ENCODE measurements at places on chromosomes 11 and 22. TPM values are rescaled to one million over a fixed set of nuclear protein-coding genes. Genes with fewer than 3 reads are reported as not detected.

SSH3 gene
- 26.6 TPM for total RNA-seq

DEUP1 gene
- total RNA-seq, result not detected

KRTAP5-10 gene
- total RNA-seq, result not detected

UBQLNL gene
- total RNA-seq, result not detected

MUC6 gene
- total RNA-seq, result not detected

NCR3LG1 gene
- total RNA-seq, result 2.1 TPM

CDK2AP2 gene
- 91.5 TPM for total RNA-seq

HTR3B gene
- not detected for total RNA-seq

CLDN5 gene
- not detected for total RNA-seq

RAB39A gene
- 0.27 TPM for total RNA-seq

FXYD6 gene
- 0.21 TPM for total RNA-seq

CUL5 gene
- 4.0 TPM for total RNA-seq

BLID gene
- not detected for total RNA-seq

SLC3A2 gene
- total RNA-seq, result 1,003 TPM

HPX gene
- total RNA-seq, result 0.67 TPM

SORL1 gene
- total RNA-seq, result 1.6 TPM

OR2AG1 gene
- total RNA-seq, result not detected

MCHR1 gene
- total RNA-seq, result not detected

SHISAL1 gene
- 5.8 TPM for total RNA-seq

TCN1 gene
- total RNA-seq, result 0.50 TPM

LARGE2 gene
- 2.6 TPM for total RNA-seq

CNGA4 gene
- not detected for total RNA-seq

OR52N1 gene
- not detected for total RNA-seq

NAALADL1 gene
- not detected for total RNA-seq

SCN2B gene
- not detected for total RNA-seq

SCN4B gene
- total RNA-seq, result 0.07 TPM

MALAT1 gene
- total RNA-seq, result 26.0 TPM

PIK3IP1 gene
- total RNA-seq, result 1.3 TPM

EPS8L2 gene
- 110 TPM for total RNA-seq

DPP3 gene
- 54.5 TPM for total RNA-seq

PHOX2A gene
- total RNA-seq, result not detected

OR8G1 gene
- not detected for total RNA-seq

NXPE2 gene
- total RNA-seq, result not detected

PDE3B gene
- 2.4 TPM for total RNA-seq

MRGPRX4 gene
- not detected for total RNA-seq

SGSM1 gene
- 0.45 TPM for total RNA-seq

LMO2 gene
- total RNA-seq, result 0.31 TPM

ZNF74 gene
- 6.9 TPM for total RNA-seq

CARD10 gene
- 41.1 TPM for total RNA-seq

OLFML1 gene
- 0.18 TPM for total RNA-seq

CNIH2 gene
- 2.9 TPM for total RNA-seq

XKR3 gene
- total RNA-seq, result not detected

APOBEC3B gene
- total RNA-seq, result 30.2 TPM

COPB1 gene
- 124 TPM for total RNA-seq

DDX25 gene
- total RNA-seq, result not detected

APOBEC3H gene
- total RNA-seq, result not detected

CYTH4 gene
- 0.94 TPM for total RNA-seq

APOL3 gene
- 0.45 TPM for total RNA-seq

FAM118A gene
- total RNA-seq, result 10.3 TPM

MS4A15 gene
- not detected for total RNA-seq

RAC2 gene
- not detected for total RNA-seq

KLHL22 gene
- total RNA-seq, result 9.0 TPM

Data from A549 treated with RU486 at 1 μM for 4 hours (cell line).